ENCODE measurements at places on chromosomes 12 and 14.

- peak; percentile 17 for DNase-seq
These were observed 183.0 kb downstream of the ERC1 start for GRCh38 chr12:1173781-1174617.

DNA sequence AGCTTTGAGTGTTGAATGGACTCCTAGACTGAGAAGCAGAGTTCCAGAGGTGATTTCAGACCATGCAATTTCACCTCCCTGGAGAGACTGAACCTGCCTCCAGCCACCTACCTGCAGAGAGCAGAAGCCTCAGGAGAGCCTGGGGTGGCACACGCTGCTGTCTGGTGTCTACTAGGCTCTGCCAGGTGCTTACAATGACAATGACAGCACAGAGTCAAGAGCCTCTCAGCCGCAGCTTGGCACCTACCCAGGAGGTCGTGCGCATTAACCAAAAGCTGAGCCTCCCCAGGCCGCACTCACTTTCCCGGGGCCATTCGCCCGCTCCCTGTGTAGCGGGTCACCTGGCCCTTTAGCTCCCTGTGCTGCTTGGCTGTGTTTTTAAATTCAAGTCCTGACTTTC, 63.2 kb downstream of the TESC start:
- DNase-seq: no peak

DNA sequence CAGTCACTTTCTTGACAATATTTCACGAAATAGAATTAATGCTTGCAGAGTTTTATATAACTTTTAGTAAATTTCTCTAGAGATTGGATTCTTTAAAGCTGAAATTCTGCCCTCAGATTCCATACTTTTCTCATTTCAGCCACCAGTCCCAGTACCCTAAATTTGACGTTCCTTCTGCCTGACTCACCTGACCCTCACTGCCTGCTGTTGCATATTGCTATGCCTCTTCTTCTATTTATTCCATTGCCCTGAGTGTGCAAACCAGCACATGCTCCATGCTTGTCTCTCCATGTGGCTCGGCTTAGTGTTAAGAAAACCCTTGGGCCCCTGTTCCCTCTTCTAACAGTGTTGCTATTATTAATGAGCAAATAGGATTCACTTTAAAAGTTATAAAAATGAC, 533.3 kb downstream of the LRFN5 start:
- DNase-seq: no peak

DNA sequence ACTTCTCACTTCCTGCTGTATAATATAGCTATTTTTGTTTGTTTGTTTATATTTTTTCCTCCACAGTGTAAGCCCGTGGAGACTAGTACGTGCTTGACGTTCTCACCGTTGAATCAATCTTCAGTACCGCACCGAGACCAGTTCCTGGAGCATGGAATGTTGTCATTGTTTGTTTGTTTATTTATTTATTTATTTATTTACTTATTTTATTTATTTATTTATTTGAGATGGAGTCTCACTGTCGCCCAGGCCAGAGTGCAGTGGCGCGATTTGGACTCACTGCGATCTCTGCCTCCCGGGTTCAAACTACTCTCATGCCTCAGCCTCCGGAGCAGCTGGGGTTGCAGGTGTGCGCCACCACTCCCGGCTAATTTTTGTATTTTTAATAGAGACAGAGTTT, 506.6 kb upstream of the TMEM132C start:
- DNase-seq: no peak

Measured in OCI-LY7 (cell line).